Thoracic aorta (tissue), 2 donors: ENCODE measurements at places on chromosomes 4 and X. TPM values are rescaled to one million over a fixed set of nuclear protein-coding genes. Genes with fewer than 3 reads are reported as not detected.

The MAGEA2 gene
- not detected for total RNA-seq

The KDR gene
- total RNA-seq = 10.0 TPM

The GLRA2 gene
- not detected for total RNA-seq

The EPGN gene
- not detected for total RNA-seq
